ENCODE measurements at places on chromosomes 6 and 20.

GRCh38 chr6:131643855-131644460 lies 6.9 kb downstream of the ENPP3 start:
- no peak for DNase-seq

- DNase-seq = no peak
These were observed 7.7 kb downstream of the PMEPA1 start for GRCh38 chr20:57702091-57702490.

DNA sequence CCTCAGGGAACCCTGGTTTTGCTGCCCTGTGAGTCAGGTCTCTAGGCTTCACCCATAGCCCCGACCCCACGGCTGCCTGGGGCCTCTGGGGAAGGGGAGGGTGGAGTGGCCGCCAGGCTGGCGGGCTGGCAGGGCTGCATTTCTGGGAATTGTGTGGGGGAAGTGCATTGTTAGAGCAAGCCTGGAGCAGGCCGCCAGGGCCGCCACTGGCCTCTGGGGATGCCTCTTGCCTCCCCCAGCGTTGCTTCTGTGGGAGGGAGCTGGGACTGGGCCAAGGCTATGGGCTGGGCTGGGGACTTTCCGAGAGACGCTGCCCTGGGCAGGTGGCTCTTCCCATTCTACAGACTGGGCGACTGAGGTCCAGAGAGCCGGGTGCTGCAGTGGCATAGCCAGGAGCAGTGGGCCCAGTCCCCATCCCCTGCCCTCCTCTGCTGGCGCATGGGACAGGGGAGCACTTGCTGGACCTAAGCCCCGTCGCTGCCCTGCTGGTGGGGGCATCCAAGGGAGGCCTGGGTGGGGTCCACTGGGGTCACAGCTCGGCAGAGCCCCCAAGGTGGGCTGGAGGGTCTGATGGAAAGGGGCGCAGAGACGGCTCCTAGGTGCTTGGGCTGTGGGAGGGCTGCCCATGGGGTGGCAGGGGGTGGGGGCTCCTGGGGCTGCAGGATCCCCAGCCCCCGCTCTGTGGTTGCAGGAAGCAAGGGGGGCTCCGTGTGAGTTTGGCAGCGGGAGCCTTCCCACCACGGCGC lies 6.6 kb upstream of the SOX18 start:
- DNase-seq = no peak

- no peak for DNase-seq
These were observed 3.3 kb downstream of the PTPRK start for GRCh38 chr6:128517124-128517523.

DNA sequence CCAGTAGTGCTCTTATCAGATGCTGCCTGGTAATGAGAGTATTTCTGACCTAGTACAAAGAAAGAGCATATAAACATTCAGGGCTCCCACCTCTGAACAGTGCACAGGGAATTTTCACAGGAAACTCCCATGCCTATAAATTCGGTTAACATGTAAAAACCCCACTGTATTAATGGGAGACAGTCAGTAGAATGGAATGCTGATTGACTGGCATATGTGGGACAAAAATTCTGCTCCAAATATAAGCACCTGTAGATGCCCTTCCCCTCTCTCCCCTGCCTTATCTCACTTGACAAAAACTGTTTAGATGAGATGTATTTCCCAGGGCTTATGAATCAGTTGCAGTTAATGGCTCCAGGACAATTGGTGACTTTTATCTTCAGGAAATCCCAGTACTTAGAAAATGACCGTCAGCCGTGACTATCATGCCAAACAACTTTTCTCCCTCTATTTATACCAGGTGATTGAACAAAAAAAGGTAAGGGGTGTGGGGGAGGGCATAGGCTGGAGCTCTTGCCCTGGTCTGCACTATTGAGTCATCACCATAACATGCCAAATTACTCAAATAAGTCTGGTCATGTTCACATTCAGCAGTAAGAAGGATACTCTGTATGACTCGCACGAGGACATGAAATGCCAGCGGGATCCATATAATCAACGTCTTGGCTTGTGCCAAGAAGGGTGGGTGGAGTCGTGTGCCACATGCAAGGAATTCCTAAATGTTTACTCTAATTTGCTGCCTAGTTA lies 176.4 kb upstream of the BMP2 start:
- peak; percentile 87 for DNase-seq

- DNase-seq = no peak
These were observed 168.5 kb downstream of the DHX35 start for GRCh38 chr20:39130627-39131026.

DNA sequence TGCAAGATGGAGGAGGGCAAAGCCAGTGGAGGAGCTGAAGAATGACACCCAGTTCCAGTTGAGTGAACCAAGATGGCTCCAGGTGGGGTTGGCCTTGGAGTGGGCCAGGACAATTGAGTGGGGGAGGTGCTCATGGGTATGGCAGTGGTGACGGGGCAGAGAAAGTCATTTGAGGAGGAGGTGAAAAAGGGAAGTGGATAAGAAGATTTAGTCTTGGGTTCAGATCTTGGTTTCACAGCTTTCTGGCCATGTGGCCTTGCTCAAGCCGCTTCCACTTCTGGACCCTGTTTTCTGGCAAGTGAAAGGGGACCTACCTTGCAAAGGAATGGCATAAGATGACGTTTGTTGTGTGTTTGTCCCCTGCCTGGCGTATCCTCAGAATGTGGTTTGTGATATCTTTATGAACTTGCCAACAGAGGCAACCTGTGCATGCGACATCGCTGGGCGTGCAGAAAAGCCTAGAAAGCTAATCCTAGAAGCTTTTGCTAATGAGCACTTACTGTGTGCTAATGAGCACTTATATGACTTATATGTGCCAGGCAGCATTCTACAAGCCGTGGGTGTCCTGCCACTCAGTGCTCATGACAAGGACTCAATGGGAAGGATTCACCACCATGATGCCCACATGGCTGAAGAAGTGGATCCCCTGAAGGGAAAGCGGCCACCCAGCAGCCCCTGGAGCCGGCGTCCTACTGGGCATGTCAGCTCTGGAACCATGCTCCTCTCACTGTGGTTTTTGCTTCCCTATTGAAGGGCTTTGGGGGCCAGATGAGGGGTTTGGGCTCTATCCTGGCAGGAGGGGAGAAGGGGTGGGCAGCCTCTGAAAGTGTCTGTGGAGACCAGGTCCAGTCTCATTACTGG lies 23.6 kb upstream of the STX16 start:
- DNase-seq = no peak

DNA sequence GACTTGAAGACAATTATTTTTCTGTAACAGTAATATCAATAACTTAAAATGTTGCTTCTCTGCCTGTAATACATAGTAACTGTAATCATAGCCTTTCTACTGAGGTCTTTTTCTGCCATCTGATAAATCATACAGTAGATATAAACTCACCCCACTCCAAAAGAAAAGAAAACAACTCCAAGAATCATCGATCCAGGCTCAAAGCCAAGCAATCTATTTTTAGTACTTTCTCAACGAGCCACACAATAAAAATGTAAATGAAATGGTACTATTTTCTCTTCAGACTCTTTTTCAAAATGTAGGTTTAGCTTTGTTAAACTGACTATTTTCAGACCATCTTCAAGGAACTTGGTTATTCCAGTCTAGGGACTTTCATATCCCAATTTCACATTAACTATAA lies 493.3 kb downstream of the ADGRB3 start:
- DNase-seq = no peak

- no peak for DNase-seq
These were observed 171.3 kb downstream of the CD83 start for GRCh38 chr6:14288910-14289309.

- no peak for DNase-seq
These were observed 386.8 kb downstream of the HDGFL1 start for GRCh38 chr6:22956029-22956681.

DNA sequence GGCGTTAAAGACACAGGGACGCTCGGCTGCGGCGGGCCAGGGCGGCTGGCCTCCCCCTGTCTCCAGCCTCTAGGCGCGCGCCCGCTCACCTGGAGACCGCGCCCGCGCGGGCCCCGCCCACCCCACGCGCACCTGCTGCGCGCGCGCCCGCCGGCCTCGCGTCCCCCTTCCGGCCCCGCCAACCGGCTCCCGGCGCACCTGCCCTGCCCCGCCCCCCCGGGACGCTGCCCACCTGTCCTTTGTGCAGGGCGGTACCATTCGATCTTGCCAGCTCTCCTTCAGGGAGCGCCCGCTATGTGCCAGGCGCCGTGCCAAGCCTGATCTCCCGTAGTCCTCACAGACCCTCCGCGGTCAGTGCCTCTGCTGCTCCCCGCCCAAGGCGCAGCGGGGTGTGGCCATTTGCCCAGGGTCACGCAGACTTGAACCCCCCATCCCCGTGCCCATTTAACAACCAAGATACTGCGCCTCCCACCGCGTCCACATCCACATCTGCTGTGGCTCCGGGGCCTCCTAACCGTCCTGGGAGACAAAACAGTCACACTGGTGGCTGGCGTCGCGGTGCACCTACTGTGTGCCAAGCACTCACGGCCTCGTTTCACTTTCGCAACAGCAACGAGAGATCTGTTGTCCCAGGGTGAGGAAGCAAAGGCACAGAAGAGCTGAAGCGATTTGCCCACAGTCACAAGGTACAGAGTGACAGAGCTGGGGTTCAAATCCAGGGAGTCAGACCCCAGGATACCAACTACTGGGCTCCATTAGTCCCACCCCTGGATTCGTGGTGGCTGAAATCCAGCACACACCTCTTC lies 48.1 kb downstream of the NOL4L start:
- DNase-seq = peak; percentile 36

- no peak for DNase-seq
These were observed 72.7 kb downstream of the KHDC1L start for GRCh38 chr6:73152556-73152955.

GRCh38 chr20:41534842-41535241 lies 83.3 kb downstream of the CHD6 start:
- no peak for DNase-seq

DNA sequence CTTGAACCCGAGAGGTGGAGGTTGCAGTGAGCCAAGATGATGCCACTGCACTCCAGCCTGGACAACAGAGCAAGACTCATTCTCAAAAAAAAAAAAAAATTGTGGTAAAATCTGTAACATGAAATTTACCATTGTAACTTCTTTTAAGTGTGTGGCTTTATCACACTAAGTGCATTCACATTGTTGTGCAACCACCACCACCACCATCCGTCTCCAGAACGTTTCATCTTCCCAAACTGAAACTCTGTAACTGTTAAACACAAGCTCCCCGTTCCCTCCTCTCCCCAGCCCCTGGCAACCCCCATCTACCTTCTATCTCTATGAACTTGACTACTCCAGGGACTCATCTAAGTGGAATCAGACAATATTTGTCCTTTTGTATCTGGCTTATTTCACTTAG lies 29.7 kb downstream of the PDRG1 start:
- DNase-seq = no peak

DNA sequence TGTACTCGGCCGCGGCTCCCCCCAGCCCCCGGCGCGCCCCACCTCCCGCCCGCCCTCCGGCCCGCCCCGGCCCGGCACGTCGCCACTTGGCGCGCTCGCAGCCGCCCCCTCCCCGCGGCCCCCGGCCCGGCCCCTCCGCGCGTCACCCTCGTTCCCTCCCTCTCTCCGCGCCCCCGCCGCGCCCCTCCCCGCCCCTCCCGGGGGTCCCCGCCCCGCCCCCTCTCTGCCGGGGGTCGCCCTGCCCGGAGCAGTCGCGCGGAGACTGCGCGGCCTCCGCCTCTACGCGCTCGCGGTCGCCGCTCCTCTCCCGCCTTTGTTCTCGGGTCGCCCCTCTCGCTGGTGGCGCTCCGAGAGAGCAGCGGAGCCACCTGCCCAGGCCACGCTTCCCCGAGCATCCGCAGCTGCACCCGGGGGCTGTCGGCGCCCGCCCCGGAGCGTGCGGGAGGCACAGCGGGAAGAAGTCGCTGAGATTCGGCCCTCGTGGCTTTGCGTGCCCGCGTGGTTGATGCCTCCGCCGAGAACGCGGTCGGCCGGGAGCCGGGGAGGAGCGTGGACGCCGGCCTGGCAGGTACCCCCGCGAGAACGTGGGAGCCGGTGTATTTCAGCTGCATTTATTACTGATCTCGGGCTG lies at the start of gene PHF10:
TSS of gene PHF10 (minus strand) at position 7 of the 631 bp plus-strand sequence. CDS start 569 bp downstream, outside the sequence.
- DNase-seq = peak; percentile 19

DNA sequence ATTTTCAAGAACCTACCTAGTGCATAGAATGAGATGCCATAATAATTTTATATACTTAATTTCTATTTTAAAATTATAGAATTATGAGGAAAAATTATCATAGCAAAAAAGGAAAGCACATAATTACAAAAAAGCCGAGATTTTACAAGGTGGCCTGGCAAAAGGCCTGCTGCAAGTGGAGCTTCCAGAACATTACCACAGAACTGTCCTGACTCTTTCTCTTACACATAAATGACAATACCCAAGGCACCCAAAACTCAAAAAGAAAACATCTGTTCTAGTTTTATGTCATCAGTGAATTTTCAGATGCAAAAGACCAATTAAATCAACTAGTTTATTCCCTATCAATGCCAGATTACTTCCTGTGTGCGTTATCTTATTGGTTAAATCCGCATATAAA lies 74.2 kb downstream of the FILIP1 start:
- DNase-seq = no peak

- DNase-seq = no peak
These were observed 10.5 kb upstream of the PLN start for GRCh38 chr6:118537574-118537973.

- no peak for DNase-seq
These were observed 19.5 kb downstream of the FHL5 start for GRCh38 chr6:96582436-96582835.

GRCh38 chr6:168890981-168891365 lies 362.7 kb downstream of the THBS2 start:
- no peak for DNase-seq

DNA sequence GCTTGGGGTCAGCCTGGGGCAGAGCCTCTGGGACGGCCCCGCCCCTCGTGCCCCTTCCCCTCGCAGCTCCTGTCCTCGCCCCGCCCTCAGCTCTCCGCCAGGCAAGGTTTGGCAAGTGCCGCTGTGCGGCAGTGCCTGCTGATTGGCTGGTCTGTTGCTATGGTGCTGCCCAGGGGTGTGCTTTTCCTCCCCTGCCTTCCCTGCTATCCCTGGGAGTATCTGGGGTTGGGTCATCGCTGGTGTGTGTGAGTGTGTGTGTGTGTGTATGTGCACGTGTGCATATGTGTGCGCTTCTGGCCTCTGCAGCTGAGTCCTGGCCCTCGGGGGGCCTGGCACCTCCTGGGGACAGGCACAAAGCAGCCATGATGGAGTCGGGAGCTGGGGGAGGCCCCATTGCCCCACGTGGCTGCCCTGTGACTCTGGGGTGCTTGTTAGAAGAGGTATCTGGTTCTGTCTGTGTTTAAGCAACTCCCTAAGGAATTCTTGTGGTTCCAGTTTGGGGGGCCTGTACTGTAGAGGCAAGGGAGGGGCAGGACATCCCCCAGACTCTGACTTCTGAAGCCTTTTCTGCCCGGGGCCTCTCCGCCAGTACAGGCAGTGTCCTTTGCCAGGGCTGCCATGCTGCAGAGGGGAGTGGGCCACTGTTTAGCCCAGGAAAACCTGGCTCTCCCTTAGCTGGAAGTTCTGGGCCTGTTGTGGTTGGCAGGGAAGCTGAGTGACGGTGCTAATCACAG lies 6.9 kb downstream of the RTEL1 start:
- no peak for DNase-seq

GRCh38 chr20:36115925-36116324 lies 38.6 kb upstream of the EPB41L1 start:
- no peak for DNase-seq

- no peak for DNase-seq
These were observed 3.5 kb upstream of the UBE2V1 start for GRCh38 chr20:50116368-50116999.
